ENCODE measurements at places on chromosomes 5 and 9.
A peak's percentile ranks its signal among the peaks of the same experiment; 100 is the strongest.

DNA sequence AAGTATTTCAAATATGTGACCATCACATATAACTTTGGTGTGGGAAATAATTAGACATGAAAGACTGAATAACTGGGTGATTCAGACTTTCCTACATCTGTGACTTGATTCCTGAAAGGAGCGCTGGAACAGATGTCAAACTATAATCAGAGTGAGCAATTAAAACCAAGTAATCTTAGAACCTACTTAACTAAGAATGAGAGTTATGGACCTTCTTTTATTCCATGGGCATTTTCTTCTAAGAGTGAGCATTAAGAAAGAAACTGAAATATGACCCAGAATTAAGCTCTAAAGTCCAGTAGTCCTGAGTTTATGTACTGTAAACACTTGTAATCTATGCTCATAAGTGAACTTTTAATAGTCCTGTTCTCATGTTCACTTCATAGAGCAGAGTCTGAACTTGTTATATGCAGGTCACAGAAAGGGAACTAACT is 68.4 kb downstream of the PAM start:
- no peak for DNase-seq

DNA sequence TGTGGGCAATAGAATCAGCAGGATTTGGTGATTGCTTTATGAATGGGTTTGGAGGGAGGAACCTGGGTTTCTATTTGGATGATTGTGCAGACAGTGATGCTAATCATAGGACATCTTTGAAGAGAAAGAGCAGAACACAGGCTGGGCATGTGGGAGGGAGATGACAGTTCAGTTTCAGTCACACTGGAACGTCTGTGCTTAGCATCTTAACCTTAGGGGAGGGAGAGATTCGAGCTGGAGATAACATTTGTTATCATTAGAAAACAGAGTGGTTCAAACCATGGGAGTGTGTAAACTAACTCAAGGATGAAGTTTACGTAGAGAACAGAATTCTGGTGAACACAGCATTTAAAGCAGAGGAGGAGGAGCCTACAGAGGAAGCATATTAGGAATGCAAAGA is 138.6 kb upstream of the PPP2R2B start:
- no peak for DNase-seq

- no peak for DNase-seq
These were observed 31.2 kb downstream of the CEP72 start for GRCh38 chr5:643351-643801.

DNA sequence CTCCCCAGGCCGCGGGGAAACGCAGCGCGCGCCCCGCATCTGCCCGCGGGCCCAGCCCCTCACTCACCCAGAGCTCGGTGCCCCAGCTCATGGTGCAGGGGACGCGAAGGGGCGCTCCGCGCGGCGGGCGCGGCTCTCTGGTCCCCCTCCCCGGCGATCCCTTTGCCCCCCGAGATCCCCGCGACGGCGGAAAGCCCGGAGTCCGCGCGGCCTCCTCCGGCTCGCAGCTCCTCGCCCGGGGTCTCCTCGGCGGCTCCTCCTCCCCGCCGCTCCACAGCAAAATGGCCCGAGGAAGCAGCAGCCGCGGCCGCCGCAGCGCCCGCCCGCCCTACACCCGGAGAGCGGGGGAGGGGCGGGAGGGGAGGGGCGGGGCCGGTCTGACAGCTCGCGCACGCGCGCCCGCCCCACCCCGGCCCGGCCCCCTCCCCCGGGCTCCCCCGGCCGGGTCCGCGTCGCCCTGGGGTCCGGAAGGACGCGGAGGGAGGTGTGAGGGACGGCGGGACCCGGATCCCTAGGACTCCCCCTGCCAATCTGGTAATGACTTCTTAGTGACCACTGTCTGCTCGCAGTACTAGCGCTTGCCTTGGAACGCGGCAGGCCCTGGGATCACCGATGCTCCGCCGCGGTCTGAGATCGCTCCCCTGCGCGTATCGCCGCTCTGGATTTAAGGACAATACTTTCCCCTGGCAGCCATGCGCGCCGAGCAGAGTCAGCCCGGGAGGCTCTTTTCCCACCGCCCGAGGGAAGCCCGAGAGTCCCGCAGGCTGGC is at the start of gene FNBP1:
Gene FNBP1 (minus strand): TSS at position 305 of the 769 bp plus-strand sequence. CDS start 214 bp downstream, at position 91.
- peak; percentile 85 for DNase-seq

DNA sequence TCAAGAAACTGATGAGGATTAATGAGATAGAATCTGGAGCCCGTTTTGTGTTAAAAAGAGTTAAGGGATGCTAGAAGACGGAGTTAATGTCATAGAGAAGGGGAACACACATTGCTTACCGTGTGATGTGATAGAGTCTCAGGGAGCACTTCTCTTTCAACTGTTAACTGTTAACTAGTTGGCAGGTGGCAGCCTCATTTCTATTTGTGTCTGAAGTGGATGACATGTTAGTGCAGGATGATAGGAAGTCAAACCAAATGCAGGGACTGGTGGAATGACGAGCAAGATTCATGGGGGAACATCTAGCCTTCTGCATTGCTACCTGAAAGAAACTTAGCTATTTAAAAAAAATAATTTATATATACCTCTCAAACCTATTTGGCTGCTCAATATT is 222.7 kb downstream of the MAST4 start:
- DNase-seq = no peak

DNA sequence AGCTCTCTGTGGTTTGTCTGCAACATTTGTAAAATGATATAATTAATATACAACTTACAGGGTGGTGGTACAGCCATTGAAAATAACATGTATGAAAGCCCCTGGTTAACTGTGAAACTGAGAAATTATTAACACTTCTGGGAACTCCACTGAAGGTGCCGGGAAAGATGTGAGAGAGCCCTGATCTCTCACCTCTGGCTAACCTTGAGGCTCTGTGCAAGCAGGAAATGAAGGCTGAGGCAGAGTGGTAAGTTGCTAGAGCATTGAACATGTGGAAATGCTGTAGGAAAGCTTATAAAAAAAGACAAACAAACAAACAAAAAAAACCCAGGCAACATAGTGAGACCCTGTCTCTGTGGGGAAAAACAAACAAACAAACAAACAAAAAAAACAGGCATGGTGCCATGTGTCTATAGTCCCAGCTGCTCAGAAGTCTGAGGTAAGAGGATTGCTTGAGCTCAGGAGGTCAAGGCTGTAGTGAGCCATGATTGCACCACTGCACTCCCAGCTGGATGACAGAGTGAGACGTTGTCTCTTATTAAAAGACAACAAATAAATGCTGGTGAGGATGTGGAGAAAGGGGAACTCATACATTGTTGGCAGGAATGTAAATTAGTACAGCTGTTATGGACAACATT is 7.5 kb downstream of the CATSPER3 start:
- DNase-seq = no peak

- DNase-seq = peak; percentile 69
These were observed 38.4 kb downstream of the EGR1 start for GRCh38 chr5:138503487-138504270.

DNA sequence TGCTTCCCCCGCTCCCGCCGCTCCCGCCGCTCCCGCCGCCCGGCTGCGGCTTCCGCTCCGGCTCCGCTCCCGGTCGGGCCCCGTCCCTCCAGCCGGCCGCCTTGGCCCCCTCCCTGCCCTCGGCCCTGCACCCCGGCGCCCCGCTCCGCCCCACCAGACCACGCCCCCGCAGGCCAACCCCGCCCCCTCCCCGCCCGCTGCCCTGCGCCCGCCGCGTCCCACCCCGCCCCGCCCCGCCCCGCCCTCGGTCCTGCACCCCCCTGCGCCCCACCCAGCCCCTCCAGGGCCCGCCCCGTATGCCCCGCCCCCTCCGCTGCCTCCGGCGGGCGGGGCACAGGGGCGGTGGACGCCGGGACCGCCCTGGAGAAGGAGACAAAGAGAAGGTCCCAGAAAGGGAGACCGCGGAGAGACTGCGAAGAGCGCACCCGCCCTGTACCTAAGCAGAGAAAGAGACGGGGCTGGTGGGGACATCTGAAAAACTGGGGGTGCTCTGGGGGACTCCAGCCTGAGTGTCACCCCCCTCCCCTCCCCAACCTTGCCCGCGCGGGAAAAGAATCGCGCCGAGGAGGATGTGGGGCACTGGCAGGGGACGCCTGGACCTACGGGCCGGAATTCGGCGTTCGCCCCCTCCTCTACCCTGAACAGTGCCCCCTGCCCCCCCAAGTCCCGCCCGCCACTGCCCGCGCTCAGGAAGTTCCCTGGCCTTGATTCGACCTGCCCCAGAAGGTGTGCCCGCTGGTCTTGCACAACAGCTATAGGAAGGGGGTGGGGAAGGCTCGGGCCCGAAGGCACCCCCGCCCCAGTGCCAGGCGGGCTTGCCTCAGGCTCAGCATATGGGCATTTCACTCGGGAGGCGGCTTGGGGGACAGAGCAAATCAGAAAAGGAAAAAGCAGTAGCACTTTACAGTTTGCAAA is 42.8 kb upstream of the STXBP1 start:
- peak; percentile 84 for DNase-seq

GRCh38 chr5:28110781-28111180 is 1072.4 kb upstream of the CDH9 start:
- DNase-seq = no peak

DNA sequence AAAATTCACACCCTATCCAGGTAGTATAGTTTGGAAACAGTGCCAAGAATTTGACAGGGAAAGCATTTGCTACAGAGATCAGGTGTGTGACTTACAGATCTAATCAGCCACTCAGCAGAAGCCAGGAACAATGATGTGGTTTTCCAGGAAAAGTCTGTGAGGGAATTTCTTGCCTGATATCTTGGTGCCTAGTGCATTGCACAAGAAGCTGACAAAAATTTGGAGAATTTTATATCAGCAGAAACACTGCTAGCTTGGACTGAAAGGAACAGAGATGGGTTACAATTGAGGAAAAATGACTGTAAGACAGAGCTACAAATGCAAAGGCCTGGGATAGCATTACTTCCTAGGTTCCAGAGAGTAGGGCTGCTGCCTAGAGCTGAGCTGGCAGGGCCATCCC is 658.1 kb upstream of the CHD1 start:
- DNase-seq = no peak

Data from CD4-positive, alpha-beta T cell treated with Interleukin-10 for 1 hour (primary cell).